GF-D8 (cell line): ENCODE measurements at places on chromosomes 6 and 20.

- DNase-seq, result no peak
Measured at GRCh38 chr6:2659882-2660281, 90.8 kb downstream of the MYLK4 start.

DNA sequence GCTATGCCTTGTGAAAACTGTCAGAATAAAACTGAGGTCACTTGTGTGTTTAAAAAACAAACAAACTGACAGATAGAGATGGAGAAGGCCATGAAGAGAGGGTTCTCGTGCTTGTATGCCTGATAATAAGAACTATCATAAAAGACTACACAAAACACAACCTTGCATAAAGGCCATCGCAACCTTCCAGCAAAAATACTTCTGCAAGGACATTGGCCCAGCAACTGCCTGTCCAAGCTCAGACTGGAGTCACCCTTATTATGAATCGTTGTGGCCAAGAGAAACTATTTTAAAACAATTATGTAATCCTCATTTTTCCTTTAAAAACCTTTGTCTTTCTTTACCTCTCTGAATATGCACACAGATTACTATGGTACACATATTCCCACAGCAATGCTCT, 93.0 kb upstream of the SMLR1 start:
- DNase-seq, result no peak

- no peak for DNase-seq
Measured at GRCh38 chr20:58595167-58595566, 55.9 kb upstream of the STX16 start.

- peak; percentile 3 for DNase-seq
Measured at GRCh38 chr6:134173936-134174671, 121.7 kb upstream of the SLC2A12 start.

DNA sequence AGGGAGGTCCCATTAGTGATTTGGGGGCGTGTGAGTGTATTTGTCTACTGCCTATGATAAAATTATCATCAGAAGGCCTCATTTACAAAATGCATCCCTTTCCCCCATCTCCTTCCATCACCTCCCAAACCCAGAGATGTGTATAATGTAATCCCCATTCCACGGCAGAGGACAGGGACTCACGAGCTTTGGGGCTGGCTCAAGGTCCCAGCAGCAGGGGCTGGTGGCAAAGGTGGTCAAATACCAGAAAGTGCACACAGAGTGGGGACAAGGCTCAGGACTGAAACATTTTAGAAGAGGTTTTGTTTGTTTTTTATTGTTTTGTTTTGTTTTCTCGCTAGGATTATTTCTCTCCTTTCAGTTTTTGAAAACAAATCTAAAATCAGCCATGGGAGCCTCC, 68.5 kb upstream of the TOP1 start:
- DNase-seq, result no peak

DNA sequence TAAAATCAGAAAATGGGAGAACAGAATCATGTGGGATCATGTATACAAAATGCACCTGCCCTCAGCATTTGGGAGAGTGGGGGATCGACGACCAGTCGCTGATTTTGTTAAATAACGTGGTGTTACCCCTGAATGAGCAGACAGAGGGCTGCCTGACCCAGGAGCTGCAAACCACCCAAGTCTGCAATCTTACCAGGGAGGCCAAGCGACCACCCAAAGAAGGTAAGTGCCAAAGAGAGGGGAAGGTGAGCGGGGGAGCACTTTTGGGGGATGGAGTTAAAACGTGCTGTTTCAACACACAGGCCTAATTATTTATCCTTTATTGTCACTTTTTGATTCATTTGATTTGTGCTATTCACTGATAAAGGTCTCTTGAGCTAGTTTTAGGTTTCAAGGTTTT, 4.1 kb downstream of the ADGRB3 start:
- no peak for DNase-seq

- DNase-seq, result no peak
Measured at GRCh38 chr20:32240205-32240604, 32.5 kb downstream of the POFUT1 start.

GRCh38 chr6:55379895-55380294, 52.6 kb downstream of the GFRAL start:
- DNase-seq, result no peak

GRCh38 chr6:154509421-154510143, 903 bp downstream of the CNKSR3 start:
- no peak for DNase-seq
